Activated CD8-positive, alpha-beta memory T cell treated with anti-CD3 and anti-CD28 coated beads, Interleukin-2, amount 10 ng/mL, durations not matched to agents 7 days and 5 days (primary cell): ENCODE measurements at places on chromosomes 7 and 10. TPM values are rescaled to one million over a fixed set of nuclear protein-coding genes. Genes with fewer than 3 reads are reported as not detected.

The MARVELD1 gene
- 3.0 TPM for total RNA-seq

The ELN gene
- not detected for total RNA-seq

The ZNRF2 gene
- total RNA-seq, result 14.0 TPM

The SPAM1 gene
- not detected for total RNA-seq

The CPN1 gene
- total RNA-seq, result not detected

The FAS gene
- total RNA-seq, result 75.4 TPM

The ANXA8L1 gene
- total RNA-seq, result 1.1 TPM

The HOXA7 gene
- total RNA-seq, result not detected

- H3K27ac ChIP-seq, result no peak overlapping the region
- H3K27me3 ChIP-seq, result no peaks in the 10 kb centered on the region
- no peaks in the 10 kb centered on the region for H3K36me3 ChIP-seq
- no peaks in the 10 kb centered on the region for H3K4me1 ChIP-seq
- H3K4me3 ChIP-seq, result no peak overlapping the region
- DNase-seq, result no peak
Observed at GRCh38 chr7:68676813-68677535, 921.3 kb upstream of the AUTS2 start.

- no peak overlapping the region for H3K27ac ChIP-seq
- no peak for DNase-seq
- no peak overlapping the region for H3K4me3 ChIP-seq
Observed at GRCh38 chr10:84302223-84302622, 26.2 kb upstream of the CCSER2 start.

DNA sequence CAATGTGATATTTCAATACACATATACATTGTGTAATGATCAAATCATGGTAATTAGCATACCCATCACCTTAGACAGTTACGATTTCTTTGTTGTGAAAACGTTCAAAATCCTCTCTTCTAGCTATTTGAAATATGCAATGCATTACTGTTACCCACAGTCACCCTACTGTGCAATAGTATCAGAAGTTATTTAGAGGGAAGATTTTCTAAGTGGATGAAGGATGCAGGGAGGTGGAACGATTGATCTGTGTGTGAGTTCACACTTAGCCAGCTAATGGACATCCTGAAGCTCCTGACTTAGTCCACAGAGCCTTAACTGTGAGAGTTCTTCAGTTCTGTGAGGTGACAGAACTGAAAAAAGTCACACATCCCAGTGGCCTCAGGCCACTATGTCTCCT, 97.2 kb upstream of the LAMB4 start:
- H3K27ac ChIP-seq, result no peak overlapping the region
- H3K27me3 ChIP-seq, result peaks cover 10% of the 10 kb centered on the region
- no peaks in the 10 kb centered on the region for H3K36me3 ChIP-seq
- no peak overlapping the region for H3K4me3 ChIP-seq

DNA sequence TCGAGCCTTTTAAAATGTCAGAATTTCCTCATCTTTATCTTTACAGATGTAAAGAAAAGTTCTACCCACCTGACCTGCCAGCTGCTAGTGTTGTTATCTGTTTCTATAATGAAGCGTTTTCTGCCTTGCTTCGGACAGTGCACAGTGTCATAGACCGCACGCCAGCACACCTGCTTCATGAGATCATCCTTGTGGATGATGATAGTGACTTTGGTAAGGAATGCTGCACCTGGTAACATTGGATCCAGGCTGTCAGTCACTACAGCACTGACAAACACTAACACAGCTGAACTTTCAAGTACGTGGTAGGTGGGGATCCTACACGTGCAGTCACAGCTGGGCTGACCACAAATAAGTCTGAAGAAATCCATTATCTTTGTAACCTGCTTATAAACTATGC, 77.6 kb downstream of the GALNT11 start:
- H3K27ac ChIP-seq, result no peak overlapping the region
- H3K4me3 ChIP-seq, result no peak overlapping the region
- no peaks in the 10 kb centered on the region for H3K4me1 ChIP-seq
- DNase-seq, result no peak

DNA sequence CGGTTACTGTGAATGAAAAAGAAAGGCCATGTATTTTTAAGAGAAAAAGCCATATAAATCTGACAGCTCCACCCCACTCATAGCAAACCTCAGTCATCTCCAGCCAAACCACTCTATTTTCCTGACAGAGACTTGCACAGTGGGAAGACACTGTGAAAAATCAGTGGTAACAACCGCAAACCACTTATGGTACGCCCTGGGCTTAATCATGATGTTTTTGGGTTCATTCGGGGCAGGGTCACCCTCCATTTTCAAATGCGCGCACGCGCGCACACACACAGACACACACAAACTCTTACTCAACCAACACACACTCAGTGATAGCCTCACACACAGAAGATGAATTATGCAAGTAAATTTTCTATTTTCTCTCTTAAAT, 82.1 kb upstream of the HPS1 start:
- H3K27me3 ChIP-seq, result peaks cover 3% of the 10 kb centered on the region
- no peak overlapping the region for H3K4me3 ChIP-seq
- H3K27ac ChIP-seq, result no peak overlapping the region
- H3K36me3 ChIP-seq, result no peaks in the 10 kb centered on the region

DNA sequence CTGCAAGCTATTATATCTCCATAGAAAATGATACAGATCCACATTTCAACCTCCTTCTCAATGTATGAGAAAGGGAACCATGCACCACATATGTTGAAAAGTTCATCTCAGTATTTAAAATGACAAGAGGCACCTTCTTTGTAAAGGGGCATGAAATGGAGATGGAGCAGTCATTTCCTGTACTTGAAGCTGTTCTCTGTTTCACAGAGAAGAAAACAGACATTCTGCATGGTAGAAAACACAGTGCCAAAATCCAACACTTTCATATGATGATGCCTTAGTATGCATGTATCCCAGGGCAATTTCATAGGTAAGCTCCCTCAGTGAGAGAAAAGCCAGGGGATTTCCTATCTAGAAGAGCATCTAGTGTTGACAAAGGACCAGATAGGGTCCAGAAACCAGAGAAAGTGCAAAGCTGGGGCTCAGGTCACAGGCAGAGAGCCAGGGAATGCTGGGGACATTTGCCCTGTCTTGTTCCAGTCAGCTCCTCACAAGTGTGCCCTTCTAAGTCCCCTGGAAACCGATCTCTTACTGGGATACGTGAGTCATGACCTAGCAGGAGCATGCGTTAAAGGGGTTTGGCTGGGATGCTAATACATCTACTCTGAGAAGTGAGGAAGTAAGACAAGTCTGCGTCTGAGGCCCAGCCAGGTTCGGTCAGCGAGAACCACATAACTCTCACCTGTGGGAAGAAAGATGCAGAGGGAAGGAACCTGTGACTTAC, 118.7 kb downstream of the ICA1 start:
- H3K4me1 ChIP-seq, result peaks cover 12% of the 10 kb centered on the region
- no peaks in the 10 kb centered on the region for H3K27me3 ChIP-seq
- peaks cover 2% of the 10 kb centered on the region for H3K36me3 ChIP-seq
- no peak for DNase-seq
- no peak overlapping the region for H3K4me3 ChIP-seq

DNA sequence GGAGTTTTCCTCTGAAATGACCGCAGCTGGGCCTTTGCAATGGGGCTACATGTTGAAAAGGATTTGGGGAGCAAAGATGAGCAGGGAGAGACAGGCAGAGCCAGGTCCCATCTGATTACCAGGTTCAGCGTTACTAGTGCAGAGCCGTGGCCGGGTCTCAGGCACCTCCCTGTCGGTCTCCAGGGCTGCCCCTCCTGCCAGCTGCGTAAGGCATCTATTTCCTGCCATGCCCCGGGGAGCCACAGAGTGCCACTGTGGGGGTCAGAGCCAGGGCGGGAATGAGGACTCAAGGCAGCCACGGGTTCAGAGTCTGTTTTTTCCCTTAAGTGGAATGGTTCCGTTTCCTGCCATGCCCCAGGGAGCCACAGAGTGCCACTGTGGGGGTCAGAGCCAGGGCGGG, 382.6 kb upstream of the SHH start:
- no peak overlapping the region for H3K27ac ChIP-seq
- no peak overlapping the region for H3K4me3 ChIP-seq
- H3K4me1 ChIP-seq, result no peaks in the 10 kb centered on the region
- no peaks in the 10 kb centered on the region for H3K36me3 ChIP-seq

- no peak overlapping the region for H3K4me3 ChIP-seq
- no peaks in the 10 kb centered on the region for H3K36me3 ChIP-seq
- no peaks in the 10 kb centered on the region for H3K27me3 ChIP-seq
Observed at GRCh38 chr7:18995811-18996426, 121.5 kb downstream of the TWIST1 start.

GRCh38 chr7:44150966-44151941, 10.1 kb upstream of the MYL7 start:
- no peak for DNase-seq
- no peak overlapping the region for H3K27ac ChIP-seq
- peaks cover 8% of the 10 kb centered on the region for H3K27me3 ChIP-seq
- H3K36me3 ChIP-seq, result no peaks in the 10 kb centered on the region
- no peaks in the 10 kb centered on the region for H3K4me1 ChIP-seq

GRCh38 chr10:29980084-29980483, 79.3 kb downstream of the JCAD start:
- H3K4me1 ChIP-seq, result no peaks in the 10 kb centered on the region
- no peak overlapping the region for H3K4me3 ChIP-seq
- no peak for DNase-seq
- peaks cover 18% of the 10 kb centered on the region for H3K27me3 ChIP-seq
- peaks cover 3% of the 10 kb centered on the region for H3K36me3 ChIP-seq

DNA sequence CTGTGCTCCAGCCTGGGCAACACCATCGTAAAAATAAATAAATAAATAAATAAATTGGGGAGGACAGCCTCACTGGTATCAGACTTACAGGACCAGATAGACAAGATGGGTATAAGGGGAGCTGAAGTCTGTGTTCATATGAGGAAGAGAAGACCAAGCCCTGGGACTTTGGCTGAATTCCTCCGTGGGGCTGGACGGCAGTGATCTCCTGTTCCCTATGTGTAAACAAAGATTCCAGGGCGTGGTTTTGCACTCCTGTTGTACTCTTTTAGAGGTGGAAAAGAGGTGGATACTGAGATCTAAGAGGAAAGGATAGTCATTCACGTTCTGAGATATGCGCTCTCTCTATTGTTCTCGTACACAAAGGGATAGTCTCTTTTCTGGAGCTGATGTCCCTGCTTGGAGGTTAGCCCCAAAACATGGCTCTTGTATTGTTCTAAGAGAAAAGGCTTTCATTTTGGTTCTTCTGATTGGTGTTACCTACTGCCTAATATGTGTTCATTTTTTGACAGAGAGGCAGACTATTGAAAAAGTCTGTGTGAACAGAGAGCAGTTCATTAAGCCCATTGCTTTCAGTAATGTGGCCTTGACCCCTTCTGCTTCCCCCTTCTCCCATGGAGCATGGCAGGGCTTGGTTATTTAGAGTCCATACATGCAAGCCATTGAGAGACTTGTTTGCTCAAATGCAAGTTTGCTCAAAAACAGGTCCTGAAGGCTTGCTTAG, 12.3 kb downstream of the KCTD7 start:
- peaks cover 17% of the 10 kb centered on the region for H3K4me1 ChIP-seq
- peaks cover 57% of the 10 kb centered on the region for H3K36me3 ChIP-seq
- no peak overlapping the region for H3K27ac ChIP-seq
- no peak for DNase-seq
- no peak overlapping the region for H3K4me3 ChIP-seq

DNA sequence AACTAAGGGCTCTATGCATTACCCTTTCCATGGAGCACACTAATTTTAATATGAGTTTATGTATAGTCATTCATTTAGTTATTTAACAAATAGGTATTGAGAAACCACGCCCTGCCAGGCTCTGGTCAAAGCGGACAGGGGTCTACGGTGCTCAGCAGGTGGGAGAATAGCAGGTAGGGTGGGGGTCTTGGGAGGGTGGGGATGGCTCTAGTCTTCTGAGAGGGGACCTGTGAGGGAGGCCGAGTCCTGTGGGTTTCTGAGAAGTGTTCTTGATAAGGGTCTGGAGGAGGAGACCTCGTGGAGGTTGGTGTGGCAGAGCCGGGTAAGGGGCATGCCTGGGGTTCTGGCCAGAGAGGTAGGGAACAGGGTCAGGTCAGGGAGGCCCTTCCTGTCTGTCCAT, 1.1 kb downstream of the WDFY4 start:
- no peak for DNase-seq
- no peaks in the 10 kb centered on the region for H3K36me3 ChIP-seq
- H3K4me3 ChIP-seq, result no peak overlapping the region
- no peaks in the 10 kb centered on the region for H3K4me1 ChIP-seq
- no peak overlapping the region for H3K27ac ChIP-seq

DNA sequence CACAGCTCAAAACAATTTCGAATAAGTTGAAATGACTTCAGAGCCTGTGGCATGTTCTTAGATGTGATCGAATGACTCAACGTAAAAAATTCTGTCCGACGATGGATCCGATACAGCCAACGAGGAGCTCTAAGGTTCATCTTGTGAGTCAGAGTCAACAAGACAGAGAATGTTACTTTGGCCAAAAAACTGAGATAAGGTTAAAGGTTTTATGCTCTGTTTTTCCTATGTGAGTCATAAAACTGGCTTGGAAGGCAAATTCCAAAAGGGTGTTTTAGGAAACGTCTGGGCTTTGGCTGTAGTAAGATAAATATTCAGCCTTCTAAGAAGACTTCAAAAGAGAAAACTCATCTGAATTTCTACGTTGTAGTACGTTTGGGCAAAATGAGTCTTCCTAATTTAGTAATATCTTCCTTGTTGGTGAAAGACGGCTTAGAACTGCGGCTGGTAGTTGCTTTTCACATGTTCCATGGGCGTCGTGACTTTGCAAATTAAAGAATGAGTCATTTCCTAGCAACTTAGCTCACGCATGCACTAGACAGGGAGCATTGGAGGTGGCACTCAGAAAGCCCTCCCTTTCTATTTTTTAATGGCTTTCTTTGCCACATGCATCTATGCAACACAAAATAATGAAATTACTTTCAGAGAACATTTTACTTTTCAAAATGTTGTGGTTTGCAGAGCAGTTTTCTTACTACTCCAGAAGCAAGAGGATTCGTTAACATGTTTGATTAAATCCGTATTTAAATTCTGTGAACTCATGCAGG, 28.2 kb downstream of the PFKP start:
- peak; percentile 84 for DNase-seq
- H3K36me3 ChIP-seq, result peaks cover 48% of the 10 kb centered on the region
- H3K4me3 ChIP-seq, result peak overlapping the region; percentile 36
- H3K4me1 ChIP-seq, result peaks cover 64% of the 10 kb centered on the region

DNA sequence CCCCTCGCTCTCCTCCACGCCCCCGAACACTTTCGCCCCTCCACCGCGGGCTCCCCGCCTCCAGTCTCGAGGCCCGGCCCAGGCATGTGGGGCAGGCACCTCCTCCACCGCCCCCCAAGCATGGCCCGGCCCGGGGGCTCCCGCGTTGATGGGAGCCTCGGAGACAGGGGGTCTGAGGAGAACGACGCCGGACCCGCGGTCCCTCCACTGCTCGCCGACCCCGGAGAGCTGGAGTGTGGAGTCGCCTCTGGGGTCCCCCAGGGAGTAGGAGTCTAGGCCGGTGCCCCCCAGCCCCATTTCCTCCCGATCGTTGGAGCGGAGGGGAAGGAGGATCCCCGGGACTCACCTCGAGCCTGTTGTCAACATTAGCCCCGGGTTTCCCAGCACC, 206 bp downstream of the UPF2 start:
- peak overlapping the region; percentile 100 for H3K4me3 ChIP-seq
- H3K27ac ChIP-seq, result peak overlapping the region; percentile 99
- H3K36me3 ChIP-seq, result peaks cover 14% of the 10 kb centered on the region
- H3K4me1 ChIP-seq, result peaks cover 33% of the 10 kb centered on the region
- DNase-seq, result peak; percentile 71

GRCh38 chr7:26422761-26423160, 131.1 kb downstream of the SNX10 start:
- no peak overlapping the region for H3K4me3 ChIP-seq
- no peaks in the 10 kb centered on the region for H3K4me1 ChIP-seq
- no peaks in the 10 kb centered on the region for H3K36me3 ChIP-seq
- no peak for DNase-seq
- H3K27me3 ChIP-seq, result peaks cover 31% of the 10 kb centered on the region
